ENCODE measurements at places on chromosomes 1 and 21.
A peak's percentile ranks its signal among the peaks of the same experiment; 100 is the strongest.

DNA sequence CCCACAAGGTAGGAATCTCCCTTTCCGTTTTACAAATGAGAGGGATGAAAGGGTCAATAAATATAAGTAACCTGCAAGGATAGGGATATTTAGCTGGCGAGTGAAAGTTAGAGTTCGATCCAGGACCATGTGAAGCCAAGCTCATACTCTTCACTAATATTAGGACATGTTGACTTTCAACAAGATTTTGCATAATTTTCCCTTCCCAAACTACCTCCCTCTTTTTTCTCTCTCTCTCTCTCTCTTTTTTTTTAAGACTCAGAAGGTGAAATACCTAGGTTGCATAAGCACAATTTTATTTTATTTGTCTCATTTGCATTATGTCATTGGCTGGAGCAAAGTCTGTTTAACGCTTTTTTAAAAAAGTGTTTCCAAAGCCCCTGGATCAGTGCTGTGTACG lies 8.1 kb upstream of the MT1HL1 start:
- no peak for DNase-seq

- DNase-seq = peak; percentile 48
These were observed 2.2 kb downstream of the RNF19B start for GRCh38 chr1:32962248-32962896.

DNA sequence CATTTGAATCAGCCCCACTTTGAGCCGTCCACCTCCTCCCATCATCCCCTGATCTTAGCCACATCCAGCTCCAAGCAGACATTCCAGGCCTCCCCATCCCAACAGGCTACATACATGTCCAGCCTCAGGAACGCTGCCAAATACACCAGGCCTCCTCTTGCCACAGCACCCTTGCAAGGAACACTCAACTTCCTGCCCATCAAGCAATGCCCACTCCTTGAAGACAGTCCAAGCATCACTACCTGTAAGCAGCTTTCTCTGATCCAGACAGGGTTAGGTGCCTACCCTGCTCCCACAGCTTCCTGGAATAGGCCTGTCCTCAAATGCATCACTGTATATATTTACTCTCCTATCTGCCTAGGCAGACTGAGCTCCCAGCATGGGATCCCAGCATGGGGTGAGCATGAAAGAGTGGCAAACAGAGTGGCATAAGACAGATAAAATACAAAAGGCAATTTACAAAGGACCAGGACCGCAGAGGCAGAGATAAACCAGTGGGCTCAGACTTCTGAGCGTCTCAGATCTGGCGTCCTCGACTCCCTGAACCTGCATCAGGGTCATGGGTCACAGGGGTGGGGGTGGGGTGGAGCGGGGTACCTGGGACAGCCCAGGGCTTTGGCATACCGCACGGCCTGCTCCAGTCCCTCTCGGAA lies 816 bp downstream of the HYI start:
- DNase-seq = no peak

- no peak for DNase-seq
These were observed 46.6 kb upstream of the DUSP10 start for GRCh38 chr1:221788466-221788865.

GRCh38 chr1:54997711-54997986 lies 1.1 kb upstream of the BSND start:
- DNase-seq = no peak

DNA sequence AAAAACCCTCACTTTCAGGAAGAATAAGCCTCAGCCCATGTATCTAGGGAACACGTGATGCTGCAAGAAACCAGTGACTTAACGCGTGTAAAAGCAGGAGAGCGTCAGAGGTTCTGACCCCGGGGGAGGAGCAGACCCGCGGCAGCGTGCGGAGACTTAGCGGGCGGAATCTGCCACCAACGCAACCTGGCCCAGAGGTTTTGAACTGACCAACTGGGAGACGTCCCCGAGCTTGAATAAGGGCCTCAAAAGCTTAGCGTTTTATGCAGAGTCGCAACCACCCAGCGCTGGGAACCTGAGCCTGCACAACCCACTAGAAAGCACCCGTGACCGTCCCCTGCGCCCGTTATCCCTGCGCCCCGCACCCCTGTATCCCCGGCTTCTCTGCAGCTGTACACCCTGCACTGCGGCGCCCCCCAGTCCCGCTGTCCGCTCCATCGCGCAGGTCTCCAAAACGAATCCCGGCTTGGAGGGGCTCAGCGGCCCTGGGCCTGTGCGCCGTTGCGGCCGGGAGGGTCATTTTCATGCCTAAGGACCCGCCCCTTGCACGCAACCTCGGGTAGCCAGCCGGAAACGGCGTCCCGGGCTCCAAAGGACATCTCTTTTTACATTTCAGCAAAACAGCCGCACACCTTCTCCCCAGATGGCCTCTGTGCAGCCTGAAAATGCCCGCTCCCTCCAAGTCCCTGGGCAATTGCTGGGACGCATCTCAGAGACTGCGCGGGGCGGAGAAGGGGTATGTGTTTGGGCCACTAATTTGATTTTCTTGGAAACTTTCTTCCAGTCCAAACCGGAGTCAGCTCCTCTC lies 29.4 kb upstream of the TRIM17 start:
- DNase-seq = peak; percentile 20

- no peak for DNase-seq
These were observed 36.6 kb downstream of the C1orf87 start for GRCh38 chr1:60036856-60037460.

DNA sequence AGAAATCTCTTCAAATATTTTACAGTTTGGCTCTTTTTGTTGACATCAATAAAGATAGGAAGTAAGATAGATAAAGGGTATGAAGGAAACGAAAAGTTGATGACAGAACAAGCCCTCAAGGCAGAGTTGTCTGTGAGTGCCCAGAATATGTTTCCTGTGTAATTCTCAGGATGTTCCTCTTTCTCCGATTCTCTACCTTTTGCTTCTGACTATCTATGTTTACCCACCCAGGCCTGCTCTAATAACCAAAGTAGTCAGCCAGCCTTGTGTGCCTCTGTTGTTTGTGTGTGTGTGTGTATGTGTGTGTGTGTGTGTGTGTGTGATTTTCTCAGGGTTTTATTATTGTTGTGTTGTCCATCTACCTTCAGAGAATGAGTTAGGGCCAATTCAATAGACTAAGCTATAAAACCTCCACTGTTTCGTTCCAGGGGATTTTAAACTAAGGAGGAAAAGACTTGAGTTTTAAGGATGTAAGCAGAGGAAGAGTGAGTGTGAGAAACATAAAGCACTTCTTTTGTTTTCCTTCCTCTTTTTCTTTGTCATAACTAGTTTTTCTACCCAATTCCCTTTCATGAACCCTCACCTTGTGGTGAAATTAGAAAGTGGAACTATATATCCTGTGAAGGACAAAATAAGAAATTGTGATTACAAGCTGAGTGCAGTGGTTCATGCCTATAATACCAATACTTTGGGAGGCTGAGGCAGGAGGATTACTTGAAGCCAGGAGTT lies 627.4 kb upstream of the NR5A2 start:
- DNase-seq = no peak

GRCh38 chr1:117694543-117694942 lies 88.7 kb downstream of the TENT5C start:
- DNase-seq = no peak

GRCh38 chr1:56355918-56356317 lies 223.4 kb downstream of the PLPP3 start:
- DNase-seq = no peak

DNA sequence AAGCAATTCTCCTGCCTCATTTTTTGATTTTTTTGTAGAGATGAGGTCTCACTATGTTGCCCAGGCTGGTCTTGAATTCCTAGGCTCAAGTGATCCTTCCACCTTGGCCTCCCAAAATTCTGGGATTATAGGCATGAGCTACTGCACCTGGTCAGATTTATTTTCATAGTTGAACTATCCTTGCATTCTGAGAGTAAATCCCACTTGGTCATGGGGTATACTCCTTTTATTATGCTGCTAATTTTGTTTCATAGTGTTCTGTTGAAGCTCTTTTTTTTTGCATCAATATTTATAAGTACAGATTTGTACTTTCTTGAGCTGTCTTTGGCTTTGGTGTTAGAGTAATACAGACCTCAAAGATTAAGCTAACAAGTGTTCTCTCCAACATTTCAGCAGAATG lies 12.8 kb upstream of the CCSAP start:
- DNase-seq = no peak

GRCh38 chr1:204592246-204592948 lies 76.2 kb downstream of the MDM4 start:
- no peak for DNase-seq

DNA sequence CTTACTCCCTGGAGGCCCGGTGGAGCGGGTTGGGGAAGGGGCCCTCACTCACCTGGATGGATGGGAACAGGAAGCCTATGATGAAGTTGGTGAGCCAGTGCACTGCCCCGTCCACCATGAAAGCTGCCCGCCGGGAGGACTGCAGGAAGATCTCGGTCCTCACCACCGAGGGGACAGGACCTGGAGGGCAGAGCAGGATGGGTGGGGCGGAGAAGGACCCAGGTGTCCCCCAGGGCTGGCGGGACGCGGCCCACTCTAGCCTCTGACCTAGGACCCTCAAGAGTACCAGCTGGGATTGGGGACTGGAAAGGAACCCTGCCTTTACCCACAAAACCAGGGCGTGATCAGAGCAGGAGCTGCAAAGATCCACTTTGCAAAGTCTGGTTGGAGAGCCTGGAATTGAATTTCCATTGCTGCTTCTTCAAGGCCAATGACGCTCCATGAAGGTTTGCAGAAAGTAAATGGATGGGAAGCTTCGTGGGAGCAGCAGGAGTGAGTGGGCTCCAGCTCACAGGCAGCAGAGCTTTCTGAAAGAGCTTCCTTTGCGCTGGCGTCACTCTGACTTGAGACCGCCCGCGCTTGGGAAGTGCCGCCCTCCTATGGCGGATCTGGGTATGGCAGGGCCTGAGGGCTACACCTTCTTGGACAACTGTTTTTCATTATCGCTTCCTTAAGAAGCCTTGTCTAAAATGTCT lies 21.4 kb downstream of the SLC2A7 start:
- peak; percentile 77 for DNase-seq

All from CD8-positive, alpha-beta memory T cell (primary cell).